ENCODE measurements at places on chromosomes 4 and X.

DNA sequence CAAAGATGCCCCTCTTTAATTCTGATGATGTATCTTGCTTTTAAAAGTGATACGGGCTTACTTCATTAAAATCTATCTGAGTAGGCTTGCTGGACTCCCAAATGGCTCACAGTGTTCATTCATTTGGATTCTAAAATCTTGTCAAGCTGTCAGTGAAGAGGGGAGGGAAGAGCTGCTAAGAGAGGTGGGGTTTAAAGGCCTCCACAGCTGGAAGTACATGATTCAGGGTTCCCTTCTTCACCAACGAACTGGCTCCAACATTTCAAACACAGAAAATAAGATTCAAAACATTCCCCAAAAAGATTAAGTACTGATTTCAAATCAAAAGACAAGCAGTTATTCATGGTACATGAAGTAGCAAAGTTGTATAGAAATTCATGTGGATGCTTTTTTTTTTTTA is 133.0 kb upstream of the NAP1L5 start:
- DNase-seq, result no peak

- DNase-seq, result no peak
Measured at GRCh38 chr4:39435659-39436563, 22.8 kb downstream of the RPL9 start.

DNA sequence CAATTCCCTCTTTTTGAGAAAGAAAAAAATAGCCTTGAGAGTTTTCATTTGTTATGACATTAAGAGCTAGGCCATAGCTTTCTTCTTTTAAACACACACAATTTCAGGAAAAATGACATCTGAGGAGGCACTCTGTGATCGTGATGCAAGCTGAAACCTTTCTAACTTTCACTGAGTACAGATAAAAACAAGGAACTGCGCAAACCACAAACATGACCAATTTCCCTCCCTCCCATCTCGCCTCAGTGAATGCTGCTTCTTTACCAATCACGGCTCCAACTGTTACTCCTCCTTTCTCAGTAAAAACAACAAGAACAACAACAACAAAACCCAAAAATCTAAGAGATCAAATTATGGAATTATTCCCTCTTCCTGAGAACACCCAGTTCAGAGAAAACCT is 626.8 kb downstream of the TLL1 start:
- no peak for DNase-seq

GRCh38 chrX:148874636-148875246 is 374.3 kb downstream of the AFF2 start:
- DNase-seq, result no peak

DNA sequence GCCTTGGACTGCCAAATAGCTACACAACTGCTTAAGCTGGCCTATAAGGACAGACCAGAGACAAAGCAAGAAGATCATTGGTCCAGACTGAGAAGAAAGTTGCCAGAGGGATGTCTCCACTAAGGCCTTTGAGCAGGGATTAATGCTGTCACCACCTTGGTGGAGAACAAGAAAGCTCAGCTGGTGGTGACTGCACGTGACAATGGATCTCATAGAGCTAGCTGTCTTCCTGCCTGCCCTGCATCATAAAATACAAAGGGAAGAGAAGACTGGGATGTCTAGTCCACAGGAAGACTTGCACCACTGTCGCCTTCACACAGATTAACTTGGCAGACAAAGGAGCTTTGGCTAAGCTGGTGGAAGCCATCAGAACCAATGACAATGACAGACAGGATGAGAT is 40.5 kb upstream of the FAM120C start:
- no peak for DNase-seq

DNA sequence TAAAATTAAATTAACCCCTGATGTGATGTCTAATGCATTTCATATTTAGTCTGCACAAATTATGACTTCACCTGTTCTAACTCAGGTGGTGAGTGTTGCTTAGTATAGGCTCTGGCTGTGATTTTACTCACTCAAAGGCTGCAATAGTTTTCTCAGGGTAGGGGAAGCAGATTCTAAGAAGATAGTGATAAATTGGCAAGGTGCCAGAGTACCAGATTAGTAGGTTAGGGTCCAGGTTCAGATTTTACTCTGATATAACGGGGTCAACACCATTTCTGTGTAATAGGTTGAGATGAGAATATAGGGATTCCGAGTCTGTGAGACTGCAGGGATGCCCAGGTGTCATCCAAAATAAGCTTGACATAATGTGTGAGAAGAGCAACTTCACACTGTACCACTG is 1049.6 kb downstream of the STIM2 start:
- DNase-seq, result no peak

GRCh38 chrX:7091923-7092322 is 55.6 kb upstream of the STS start:
- DNase-seq, result no peak

DNA sequence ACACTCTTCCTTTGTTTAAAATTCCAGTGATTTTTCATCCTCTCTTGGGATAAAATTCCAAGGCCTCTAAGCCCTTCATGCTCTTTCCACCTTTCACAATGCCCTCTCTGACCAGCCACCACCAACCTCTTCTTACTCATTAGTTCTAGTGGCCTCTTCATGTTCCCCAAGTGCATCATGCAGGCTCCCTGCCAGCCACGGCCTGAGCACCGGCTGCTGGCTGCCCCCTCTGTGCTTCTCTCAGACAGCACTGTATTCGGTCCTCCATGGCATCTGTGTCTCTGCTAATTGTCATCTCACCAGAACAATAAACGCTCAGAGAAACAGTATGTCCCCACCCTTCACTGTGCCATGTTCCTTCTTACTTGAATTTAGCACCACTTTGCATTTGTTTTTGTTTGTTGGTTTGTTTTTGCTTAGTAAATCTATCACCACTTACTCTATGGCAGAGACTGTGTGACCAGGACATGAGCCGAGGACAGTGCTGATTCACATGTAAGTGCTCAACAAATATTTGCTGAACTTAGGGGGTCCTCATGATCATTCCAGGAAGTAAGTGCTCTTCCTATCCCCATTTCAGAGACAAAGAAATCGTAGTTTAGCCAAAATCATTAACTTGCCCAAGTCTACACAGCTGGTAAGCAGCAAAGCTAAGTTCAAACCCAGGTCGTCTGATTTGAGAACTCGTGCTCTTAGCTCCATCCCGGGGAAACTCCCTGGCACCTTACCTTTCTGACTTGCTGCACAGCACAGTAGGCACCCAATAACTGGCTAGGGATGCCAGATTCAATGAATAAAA is 77.1 kb upstream of the UCP1 start:
- DNase-seq, result no peak

Data from stimulated activated naive B cell treated with anti-CD40 and anti-IgM and Interleukin-4, amounts not matched to agents 10 μg/mL and 1 μg/mL and 100 μg/mL, for 72 hours (primary cell).